Tibial nerve (tissue), 4 donors: ENCODE measurements at places on chromosomes 5 and 9.
A peak's percentile ranks its signal among the peaks of the same experiment; 100 is the strongest.

DNA sequence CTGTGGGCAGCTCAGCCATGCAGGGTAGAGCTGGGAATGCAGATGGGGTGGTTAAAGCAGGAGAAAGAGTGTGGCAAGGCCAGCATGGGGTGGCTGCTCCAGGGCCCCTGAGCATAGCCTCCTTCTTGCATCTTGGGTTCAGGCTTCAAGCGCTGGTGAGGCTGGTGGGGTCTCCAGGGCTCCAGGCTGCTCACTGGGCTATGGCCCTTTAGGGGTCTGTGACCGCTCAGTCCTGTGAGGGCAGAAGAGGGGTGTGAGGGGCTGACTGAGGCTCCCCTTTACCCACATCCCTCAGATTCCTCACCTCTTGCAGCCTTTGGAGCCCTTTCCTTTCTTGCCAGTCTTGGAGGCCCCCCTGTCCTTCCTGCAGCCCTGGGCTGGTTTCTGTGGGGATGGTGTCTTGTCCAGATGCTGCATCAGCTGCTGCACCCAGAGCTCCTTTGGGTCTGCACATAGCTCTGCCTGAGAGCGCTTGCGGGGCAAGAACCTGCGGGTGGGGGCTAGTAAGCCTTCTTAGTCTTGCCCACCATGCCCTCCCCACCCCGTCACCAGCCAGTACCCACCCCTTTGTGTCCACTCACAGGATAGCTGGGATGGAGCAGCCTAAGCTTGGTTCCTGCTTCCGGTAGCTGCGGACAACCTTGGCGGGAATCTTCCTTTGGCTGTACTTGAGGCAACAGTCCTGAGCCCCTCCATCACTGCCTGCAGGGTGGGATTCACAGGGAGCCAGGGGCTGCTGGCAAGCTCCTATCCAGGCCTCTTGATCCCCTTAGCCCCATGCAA lies 549 bp downstream of the CCL21 start:
- no peak for DNase-seq

- DNase-seq = no peak
Measured at GRCh38 chr5:170860818-170861666, 776 bp upstream of the RANBP17 start.

GRCh38 chr9:138076650-138077009 lies 199.0 kb downstream of the CACNA1B start:
- no peak for DNase-seq

DNA sequence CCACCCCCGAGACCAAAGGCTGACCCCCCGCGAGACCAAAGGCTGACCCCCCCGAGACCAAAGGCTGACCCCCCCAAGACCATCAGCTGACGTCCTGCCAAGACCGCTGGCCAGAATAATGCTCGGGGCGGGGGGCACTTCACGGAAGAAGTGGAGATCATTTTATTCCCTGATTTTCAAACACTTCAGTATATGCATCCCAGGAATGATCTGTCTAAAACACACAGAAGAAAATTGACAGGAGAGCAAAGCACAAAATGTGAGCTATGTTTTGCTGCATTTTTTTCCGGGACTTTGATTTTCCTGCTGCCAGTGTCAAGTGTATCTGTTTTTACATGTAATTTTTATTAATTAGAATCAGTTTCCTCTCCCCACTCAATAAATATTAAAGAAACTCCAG lies 67.1 kb downstream of the ADAMTS2 start:
- DNase-seq = no peak

DNA sequence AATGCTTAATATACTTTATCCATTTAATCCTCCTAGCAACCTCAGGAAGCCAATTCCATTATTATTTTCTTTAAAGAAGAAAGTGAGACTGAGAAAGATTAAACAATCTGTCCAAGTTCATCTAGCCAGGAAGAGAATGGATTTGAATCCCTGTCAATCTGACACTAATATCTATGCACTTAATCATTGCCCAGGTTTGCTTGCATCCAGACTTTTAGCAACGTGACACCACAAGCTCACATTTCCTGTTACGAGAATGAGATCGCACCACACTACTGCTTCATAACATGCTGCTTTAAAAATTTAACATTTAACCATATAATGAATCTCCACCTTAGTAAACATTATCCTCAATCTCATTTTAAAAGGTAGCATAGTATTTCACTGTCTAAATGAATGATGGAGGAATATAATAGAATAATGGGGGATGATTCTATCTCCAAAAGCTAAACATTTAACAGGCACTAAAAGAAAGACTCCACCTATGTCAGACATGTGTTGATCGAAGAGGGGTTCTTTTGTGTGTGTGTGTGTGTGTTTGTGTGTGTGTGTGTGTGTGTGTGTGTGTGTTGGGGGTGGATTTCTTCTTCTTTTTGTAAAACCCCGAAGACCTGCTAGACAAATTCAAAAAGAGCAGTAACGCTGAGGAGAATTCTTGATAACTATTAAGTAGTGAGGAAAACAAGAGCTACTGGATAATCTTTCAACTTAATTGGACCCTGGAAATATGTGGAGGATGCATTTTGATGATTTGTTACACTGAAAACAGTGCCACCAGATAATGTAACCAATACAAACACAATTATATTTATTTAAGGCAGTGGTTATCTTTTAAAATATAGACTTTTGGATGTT lies 138.7 kb upstream of the NR3C1 start:
- no peak for DNase-seq

DNA sequence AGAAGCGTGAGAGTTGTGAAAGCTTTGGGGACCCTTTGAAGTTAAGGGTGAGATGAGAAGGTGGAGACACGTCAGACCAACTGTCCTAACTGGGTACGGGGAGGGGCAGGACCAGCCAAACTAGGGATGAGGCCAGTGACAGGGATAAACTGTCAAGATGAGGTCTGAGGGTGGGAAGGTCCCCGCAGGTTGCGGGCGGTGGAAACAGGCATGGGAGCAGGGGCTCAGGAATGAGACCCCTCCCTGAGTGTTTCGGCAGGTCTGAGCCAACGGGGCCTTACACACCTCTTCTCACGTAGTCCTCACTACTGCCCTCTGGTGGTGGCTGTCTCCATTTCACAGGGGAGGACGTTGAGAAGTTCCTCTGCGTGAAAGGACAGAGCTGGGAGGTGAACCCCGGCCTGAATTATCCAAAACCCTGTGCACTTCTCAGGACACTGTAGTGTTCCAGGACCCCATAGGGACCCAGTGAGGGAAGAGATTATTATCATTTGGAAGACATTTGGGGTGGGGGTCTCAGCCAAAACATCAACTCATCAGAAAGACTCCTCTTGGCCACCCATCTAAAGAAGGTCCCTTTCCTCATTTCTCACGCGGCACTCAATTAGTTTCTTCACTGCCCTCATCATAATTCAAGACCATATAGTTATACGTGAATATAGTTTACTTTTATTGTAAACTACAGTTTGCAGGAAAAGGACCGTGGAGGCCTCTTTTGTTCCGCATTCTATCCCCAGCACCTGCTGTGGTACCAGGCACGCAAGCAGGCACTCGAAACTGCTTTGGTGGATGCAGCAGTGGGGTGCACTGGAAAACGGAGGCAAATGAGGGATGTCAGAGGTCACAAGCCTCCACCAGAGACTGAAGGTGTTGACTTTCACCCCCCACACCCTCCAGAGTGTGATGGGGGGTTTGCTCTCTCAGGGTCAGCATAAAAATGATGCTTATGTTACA lies 21.7 kb upstream of the NANS start:
- DNase-seq = peak; percentile 85

GRCh38 chr5:126521130-126521529 lies 73.9 kb downstream of the ALDH7A1 start:
- DNase-seq = no peak

GRCh38 chr9:96392263-96392662 lies 8.8 kb upstream of the SLC35D2 start:
- no peak for DNase-seq

DNA sequence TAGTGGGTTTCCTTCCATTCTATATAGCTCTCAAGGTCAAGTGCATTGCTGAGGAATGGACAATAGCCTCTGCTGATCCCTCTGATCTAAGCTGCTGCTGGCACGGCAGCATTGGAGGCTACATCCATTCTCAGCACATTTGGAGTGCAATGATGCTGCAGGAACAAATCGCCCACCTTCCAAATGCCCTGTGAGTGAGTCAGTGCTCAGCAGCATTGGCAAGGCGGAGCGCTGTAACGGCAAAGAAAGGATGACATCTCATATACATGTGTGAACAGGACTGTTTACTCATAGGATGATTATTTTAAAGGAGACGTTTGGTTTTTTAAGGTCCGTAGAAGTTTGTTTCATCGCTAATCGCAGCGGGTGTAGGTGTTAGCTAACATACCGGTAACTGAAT lies 408.7 kb downstream of the ARHGEF28 start:
- no peak for DNase-seq

DNA sequence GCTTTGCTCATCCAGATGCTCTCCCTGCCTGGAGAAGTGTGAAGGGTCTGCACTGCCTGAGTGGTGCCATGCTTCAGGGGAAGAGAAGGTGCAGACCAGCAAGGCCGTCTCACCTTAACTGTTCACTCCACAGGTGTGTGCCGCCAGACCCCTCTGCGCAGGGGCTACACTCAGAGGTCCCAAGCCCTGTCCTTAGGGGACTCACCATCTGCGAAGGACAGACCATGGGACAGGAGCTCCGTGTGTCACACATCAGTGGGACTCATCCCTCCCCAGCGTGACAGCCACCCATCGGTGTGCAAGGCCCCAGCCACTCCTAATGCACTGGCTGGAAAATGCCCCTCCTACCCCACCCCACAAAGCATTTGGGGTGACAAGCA lies 142.9 kb downstream of the OLFM1 start:
- DNase-seq = no peak

DNA sequence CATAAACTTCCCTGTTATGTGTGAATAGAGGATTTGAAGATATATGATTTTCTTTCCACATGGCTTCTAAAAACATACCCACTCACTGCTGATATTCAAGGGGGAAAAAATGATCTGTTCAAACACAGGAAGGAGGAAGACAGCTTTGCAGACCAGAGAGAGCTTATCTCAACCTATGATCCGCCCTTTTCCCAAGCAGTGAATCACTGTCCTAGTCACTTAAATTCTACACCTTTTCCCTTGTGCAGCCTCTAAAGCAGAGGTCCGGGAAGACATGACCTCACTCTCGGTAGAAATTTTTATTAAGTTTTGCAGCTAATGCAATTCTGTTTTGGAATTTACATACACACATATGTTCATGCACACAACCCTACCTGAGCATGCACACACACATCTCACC lies 197.2 kb downstream of the DIRAS2 start:
- no peak for DNase-seq

DNA sequence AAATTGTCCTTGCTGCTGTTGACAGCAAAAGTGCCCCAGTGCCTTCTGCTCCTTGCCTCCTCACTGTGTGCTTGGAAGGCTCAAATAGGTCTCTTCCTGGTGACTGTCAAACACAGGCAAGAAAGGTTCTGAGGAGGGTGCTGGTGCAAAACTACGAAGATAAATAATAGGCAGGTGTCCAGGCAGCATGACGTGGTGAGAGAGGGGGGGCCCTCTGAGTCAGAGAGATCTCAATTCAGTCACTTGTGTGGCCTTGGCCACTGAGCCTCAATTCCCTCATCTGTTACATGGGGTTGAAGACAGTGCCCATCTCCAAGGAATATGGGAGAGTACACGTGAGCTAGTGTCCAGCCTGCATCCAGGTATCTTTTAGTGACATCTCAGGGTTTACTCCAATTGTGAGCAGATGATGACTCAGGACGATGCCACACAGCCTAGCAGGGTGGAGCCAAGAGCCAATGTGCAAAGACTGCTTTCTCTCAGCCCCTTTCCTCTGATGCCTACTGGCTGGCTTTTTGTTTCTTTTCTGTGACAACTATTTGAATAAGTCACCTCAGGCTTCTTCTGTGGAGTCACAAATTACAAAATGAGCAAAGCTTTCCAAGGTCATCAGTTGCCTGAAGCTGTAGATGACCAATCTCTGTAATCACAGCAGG lies 29.7 kb upstream of the SMIM32 start:
- DNase-seq = no peak

GRCh38 chr5:169641253-169641652 lies 4.2 kb downstream of the DOCK2 start:
- no peak for DNase-seq

- DNase-seq = no peak
Measured at GRCh38 chr5:107289030-107289714, 381.6 kb downstream of the EFNA5 start.

GRCh38 chr5:7957329-7957728 lies 88.4 kb downstream of the MTRR start:
- no peak for DNase-seq

GRCh38 chr5:158162479-158163034 lies 303.6 kb upstream of the CLINT1 start:
- no peak for DNase-seq

GRCh38 chr5:169702693-169703481 lies 65.8 kb downstream of the DOCK2 start:
- DNase-seq = no peak

DNA sequence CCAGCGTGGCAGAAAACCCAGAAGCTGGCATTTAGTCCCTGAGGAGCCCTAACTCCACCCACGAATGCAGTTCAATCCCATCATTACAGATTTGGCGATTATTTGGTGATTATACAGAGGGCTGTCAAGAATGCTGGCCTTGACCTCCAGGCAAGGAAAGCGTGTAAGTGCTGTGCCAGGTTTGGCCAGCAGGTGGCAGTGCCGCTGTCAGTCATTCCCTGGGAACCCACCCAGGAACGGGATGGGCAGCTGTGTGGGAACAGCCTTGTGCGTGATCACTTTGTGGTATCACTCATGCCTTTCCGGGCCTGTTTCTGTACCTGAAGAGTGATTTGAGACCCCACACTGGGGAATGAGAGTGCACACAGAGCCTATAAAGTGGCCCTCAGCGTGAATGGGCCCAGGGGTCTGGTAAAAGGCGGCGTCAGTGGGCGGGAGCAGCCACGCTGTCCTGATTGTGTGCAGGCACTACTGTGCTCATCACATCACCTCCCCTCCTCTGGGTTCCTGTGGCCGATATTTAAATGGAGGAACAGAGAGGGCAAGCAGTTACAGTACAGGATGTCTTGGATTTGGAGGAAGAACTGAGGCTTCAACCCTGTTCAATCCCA lies 215.6 kb downstream of the ROR2 start:
- peak; percentile 66 for DNase-seq

DNA sequence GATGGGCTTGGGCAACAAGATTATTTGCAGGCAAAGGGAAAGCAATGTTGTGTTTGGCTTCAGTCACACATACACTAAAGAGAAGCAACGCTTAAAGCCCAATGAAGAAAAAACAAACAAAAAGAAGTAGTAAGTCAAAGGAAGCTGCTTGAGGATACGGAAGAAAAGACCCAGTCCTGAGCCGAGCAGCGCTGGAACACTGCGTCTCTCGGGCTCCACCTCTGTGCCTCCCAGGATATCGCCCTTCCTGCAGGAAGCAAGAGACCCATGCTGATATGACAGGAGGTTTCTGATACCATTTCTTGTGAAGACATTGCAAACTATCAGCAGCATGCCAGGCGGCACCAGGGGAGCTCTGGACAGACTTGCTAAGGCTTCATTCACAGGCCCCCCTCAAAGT lies 9.9 kb downstream of the GNAQ start:
- DNase-seq = no peak
